ENCODE measurements at places on chromosomes 16 and 17. TPM values are rescaled to one million over a fixed set of nuclear protein-coding genes. Genes with fewer than 3 reads are reported as not detected.
A peak's percentile ranks its signal among the peaks of the same experiment; 100 is the strongest.

DNA sequence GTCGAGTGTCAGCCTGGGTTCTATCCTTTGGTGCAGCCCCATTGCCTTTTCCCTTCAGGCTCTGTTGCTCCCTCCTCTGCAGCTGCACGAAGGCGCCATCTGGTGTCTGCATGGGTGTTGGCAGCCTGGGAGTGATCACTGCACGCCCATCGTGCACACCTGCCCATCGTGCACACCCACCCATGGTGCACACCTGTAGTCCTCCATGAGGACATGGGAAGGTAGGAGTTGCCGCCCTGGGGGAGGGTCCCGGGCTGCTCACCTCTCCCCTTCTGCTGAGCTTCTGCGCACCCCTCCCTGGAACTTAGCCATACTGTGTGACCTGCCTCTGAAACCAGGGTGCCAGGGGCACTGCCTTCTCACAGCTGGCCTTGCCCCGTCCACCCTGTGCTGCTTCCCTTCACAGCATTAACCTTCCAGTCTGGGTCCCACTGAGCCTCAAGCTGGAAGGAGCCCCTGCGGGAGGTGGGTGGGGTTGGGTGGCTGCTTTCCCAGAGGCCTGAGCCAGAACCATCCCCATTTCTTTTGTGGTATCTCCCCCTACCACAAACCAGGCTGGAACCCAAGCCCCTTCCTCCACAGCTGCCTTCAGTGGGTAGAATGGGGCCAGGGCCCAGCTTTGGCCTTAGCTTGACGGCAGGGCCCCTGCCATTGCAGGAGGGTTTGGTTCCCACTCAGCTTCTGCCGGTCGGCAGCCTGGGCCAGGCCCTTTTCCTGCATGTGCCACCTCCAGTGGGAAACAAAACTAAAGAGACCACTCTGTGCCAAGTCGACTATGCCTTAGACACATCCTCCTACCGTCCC lies 2.9 kb downstream of the CTRL start:
- H3K36me3 ChIP-seq: no peaks in the 10 kb centered on the region
- H3K27me3 ChIP-seq: no peaks in the 10 kb centered on the region
- no peak overlapping the region for H3K4me3 ChIP-seq
- peak; percentile 70 for DNase-seq
- peaks cover 18% of the 10 kb centered on the region for H3K4me1 ChIP-seq
- no peak overlapping the region for H3K27ac ChIP-seq

DNA sequence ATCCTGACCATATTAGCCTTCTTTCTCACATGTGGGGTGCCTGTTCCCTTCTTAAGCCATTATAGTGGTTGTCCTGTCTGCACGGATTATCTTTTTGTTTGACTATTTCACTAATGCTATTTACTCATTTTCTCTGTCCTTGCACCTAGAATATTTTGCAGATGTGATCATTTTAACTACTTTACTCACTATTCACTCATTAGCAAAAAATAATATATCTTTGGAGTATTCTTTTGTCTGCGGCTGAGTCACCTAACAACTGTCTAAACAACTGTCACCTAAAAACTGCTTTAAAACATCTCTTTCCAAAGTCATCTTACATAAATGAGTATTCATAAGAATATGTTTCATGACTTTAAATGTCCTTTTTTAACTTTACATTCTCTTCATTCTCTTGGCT lies 87.4 kb downstream of the KCNJ2 start:
- no peak for DNase-seq
- H3K4me3 ChIP-seq: no peak overlapping the region
- H3K4me1 ChIP-seq: no peaks in the 10 kb centered on the region
- H3K36me3 ChIP-seq: no peaks in the 10 kb centered on the region
- H3K27me3 ChIP-seq: peaks cover 3% of the 10 kb centered on the region
- no peak overlapping the region for H3K27ac ChIP-seq

THAP11 gene
- 39.8 TPM for total RNA-seq

- peak overlapping the region; percentile 22 for H3K4me3 ChIP-seq
- H3K27me3 ChIP-seq: no peaks in the 10 kb centered on the region
- peak overlapping the region; percentile 97 for H3K27ac ChIP-seq
- peak; percentile 94 for DNase-seq
- H3K36me3 ChIP-seq: no peaks in the 10 kb centered on the region
These were observed 46.0 kb downstream of the HOXB1 start for GRCh38 chr17:48484850-48485249.

DNA sequence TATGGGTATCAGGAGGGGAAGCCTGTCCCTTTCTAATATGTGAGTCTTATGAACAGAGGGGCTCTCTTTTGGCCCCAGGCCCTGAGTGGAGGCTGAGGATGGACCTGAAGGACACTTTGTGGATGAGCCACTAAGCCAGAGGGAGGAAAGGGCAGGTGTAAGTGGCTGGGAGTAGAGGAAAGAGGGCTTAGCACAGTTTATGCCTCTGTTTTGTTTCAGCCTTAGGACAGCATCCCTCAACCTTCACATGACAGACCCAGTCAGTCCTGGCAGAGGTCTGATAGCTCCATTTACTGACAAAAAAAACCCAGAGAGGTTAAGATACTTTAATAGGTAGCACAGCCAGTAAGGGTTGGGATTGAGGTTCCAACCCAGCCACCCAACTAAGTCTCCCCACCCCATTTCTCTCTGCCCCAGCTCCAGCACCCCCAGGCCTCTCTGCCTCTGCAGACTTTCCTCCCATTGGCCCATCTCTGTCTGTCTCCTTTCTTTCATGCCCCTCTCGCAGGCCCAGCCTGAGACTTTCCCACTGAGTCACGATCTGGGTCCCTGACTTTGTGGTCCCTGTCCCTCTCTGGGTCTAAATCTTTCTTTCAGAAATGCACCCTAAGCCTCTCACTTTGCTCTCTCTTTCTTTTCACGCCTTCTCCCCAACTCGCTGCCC lies 4.7 kb upstream of the TBX21 start:
- DNase-seq: no peak
- no peaks in the 10 kb centered on the region for H3K27me3 ChIP-seq
- no peak overlapping the region for H3K27ac ChIP-seq

- no peaks in the 10 kb centered on the region for H3K27me3 ChIP-seq
- H3K36me3 ChIP-seq: no peaks in the 10 kb centered on the region
- H3K27ac ChIP-seq: no peak overlapping the region
- peaks cover 4% of the 10 kb centered on the region for H3K4me1 ChIP-seq
These were observed 95.0 kb downstream of the RAB11FIP4 start for GRCh38 chr17:31486351-31487062.
